ENCODE measurements at places on chromosomes 12 and 14.

DNA sequence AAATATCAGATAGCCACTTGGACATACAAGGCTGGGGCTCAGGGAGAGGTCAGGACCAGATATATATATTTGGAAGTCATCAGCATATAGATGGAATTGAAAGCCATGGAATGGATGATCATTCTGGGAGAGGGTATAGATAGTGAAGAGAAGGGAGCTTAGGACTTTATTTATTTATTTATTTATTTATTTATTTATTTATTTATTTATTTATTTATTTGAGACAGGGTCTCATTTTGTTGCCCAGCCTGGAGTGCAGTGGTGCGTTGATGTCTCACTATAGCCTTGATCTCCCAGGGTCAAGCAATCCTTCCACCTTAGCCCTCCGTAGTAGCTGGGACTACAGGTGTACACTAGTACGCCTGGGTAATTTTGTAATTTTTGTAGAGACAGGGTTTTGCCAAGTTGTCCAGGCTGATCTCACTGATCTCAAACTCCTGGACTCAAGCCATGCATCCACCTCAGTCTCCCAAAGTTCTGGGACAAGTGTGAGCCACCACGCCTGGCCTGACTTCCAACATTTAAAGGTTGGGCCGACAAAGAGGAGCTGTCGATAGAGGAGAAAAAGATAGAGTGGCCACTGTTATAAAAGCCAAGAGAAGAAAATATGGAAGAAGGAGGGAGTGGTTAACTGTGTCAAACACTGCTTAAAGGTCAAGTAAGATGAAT is 8.7 kb upstream of the INHBE start:
- no peak for DNase-seq

DNA sequence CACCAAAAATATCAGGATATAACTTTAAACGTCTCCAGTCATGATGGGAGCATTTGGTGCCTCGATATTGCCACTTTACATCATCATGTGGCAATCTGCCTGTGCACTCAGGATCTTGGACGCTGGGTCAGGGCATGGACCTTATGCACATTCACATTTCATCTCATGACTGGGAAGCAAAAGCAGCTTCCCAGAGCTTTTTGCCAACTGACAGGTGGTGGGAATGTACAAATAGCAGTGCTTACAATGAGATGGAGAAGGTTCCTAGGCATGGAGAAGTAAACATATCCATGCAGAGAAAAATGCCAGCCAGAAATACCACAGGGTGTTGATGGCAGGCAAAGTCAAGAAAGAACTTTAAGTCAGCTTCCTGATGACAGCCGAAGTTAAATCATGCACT is 30.3 kb downstream of the EFCAB11 start:
- no peak for DNase-seq

DNA sequence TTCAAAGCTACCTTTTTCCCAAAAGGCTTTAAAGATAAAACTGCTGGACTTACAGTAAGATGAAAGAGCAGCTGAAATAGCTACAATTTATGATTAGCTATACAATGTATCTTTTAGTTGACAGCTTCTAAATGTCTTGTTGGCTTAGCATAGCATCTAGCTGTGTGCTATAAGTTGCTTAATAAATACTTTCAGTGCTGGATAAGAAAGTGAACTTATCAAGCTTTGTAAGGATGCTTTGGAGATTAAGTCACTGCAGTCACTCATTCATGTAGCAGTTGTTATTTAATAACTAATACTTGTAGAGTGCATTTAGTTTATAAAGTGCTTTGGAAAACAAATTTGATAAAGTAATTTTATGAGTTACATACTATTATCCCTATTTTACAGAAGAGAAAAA is 14.6 kb downstream of the CFAP54 start:
- no peak for DNase-seq

GRCh38 chr12:114976372-114976771 is 292.4 kb upstream of the TBX3 start:
- DNase-seq = no peak

- no peak for DNase-seq
Measured at GRCh38 chr14:101199028-101199770, 295.7 kb upstream of the RTL1 start.

- no peak for DNase-seq
Measured at GRCh38 chr14:74127634-74128033, 42.9 kb downstream of the LIN52 start.

- no peak for DNase-seq
Measured at GRCh38 chr12:119589634-119590033, 3.9 kb upstream of the TMEM233 start.

GRCh38 chr12:46559311-46559710 is 186.7 kb upstream of the SLC38A2 start:
- DNase-seq = no peak

DNA sequence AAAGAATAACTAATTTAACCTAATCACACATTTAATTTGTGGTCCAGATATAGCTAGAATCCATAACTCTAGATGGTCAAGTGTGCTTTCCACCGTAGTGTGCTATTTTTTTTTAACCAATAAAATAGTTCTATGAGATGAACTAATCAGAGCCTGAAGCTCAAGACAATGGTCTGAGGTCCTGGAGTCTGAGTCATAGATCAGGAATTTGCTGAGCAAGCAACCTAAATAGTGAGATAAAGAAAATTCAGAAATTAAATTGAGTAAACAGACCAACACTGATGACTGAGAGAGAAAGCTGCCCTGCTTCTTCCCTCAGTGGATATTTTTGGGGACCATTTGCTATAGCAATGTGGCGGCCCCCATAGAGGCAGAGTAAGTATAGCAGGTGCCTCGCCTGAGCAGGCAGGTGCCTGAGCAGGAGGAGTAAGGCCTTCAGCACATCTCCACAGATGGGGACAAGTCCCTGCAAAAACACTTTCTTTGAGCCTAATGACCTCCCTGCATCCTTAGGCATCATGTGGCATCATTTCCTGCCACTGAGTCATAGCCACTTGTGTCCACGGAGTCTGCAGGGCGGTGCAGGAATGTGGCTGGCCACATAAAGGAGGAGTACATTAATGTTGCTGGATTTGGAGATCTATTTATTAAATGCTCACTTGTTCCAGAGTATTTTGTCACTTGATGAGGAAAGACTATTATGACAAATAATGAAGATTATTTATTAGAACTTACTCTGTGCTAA is 13.9 kb upstream of the CLEC4E start:
- DNase-seq = no peak

DNA sequence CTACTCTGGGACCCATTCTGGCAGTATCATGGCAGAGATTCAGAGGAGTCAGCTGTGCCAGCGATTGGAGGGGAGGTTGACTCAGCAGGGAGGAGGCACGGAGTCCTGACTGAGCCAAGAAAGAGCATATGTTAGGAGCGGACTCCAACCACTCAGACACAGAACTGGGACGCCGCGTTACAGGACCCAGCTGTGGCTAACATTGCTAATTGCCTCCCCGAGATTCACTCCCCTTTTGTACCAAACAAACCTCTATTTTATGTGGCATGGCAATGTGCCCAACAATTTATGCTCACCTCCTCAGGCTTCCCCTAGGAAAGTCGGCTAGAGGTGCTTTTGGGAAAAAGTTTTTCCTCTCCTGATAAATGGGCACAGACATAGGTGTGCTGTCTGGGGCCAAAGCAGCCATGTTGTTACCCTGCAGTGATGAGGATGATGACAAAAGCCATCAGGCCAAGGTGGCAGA is 15.2 kb upstream of the CLIP1 start:
- no peak for DNase-seq

DNA sequence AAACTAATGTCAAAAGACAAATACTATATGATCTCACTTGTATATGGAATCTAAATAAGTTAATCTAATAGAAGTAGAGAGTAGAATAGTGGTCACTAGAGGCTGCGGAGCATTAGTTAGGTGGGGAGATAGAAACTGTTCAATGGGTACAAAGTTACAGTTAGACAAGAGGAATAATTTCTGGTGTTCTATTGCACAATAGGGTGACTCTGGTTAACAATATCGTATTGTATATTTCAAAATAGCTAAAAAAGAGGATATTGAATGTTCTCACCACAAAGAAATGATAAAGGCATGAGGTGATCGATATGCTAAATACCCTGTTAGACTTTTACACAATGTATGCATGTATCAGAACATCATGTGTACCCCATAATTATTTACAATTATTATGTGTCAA is 42.9 kb downstream of the IGF1 start:
- no peak for DNase-seq

DNA sequence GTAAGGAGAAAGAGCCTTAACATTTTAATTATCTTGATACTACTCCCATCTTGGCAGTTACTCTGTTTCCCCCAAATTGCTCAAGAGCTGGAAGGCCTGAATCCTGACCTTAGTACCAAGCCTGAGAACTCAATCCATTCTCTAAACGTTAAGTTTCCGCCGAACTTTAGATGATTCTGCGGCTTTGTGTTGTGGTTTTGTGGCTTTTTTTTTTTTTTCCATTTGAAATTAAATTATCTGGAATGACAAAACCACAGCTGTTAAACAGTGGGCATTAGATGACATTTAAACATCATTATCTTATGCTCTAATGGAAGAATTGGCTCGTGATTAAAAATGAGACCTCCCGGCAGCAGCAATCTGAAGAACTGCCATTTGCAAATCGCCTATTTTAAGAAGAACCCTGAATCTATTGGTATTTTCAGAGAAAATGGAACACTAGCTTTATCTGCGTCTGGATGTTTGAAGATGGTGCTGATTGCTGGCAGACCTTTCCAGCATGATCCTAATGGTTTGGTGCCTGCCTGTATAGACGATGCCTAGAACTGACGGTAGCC is 38.4 kb downstream of the TMEM132C start:
- no peak for DNase-seq

DNA sequence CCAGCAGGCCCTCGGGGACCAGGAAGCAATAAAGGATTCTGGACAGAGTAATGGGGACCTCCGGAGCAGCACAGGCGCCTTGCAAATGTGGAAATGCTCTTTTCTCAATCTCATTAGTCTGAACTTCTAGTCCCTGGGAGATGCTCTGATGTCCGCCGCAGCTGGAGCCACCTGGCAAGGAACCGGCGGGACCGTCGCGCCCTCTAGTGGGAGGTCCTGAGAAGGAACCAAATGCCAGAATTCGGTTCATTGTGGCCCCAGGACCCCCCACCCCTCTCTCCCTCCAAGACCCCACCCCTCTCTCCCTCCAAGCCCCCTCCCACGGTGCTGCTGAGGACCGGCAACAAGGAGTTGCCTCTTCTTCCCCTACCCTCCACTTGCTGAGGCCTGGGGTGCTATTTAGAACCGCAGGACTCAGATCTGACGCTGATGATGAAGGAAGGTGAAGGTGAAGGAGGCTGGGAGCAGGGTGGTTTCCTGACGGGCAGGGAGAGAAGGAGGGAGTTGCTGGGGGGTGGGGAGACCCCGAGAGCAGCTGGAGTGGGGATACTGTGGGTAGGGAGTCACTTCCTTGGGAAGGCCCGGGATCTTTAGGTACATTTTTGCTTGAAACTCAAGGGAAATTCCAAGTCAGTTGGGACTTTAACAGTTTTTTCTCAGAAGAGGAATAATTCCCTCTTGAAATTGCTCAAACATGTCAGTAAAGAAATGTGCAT is 42.5 kb downstream of the SMIM41 start:
- no peak for DNase-seq

DNA sequence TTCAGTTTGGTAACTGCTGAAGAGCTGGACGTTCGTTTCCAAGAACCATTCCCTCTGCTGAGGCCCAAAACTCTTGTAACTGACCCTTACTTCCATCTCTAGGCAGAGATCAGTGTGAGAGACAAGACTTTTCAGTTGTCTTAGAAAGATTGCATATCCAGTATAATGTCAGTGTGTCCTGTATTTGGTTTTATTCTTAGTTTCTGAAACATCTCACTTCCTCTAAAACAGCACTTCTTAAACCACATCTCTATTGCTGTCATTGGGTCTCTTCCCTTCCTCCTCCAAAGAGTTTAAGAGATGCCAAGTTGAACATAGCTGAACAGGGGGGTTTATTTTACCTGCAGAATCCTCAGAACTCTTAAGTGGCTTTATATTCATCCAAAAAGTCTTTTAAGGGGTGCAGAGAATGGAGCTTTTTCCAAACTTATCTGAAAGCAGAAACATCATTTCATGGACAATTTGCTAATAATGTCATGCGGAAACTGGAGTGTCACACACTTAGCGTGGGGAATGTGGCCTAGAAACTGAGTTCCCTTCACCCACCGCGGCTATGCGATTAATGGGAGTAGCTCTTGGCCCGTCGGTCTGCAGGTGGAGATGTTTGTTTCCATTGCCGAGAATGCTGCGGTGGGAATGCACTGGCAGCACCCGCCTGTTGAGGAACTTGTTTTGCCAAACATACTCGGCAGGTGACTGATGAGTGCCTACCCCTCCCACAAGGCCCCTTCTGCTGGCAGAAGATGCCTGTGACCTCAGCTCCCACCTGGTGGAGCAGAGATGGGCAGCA is 148.2 kb downstream of the ADGRD1 start:
- DNase-seq = no peak

DNA sequence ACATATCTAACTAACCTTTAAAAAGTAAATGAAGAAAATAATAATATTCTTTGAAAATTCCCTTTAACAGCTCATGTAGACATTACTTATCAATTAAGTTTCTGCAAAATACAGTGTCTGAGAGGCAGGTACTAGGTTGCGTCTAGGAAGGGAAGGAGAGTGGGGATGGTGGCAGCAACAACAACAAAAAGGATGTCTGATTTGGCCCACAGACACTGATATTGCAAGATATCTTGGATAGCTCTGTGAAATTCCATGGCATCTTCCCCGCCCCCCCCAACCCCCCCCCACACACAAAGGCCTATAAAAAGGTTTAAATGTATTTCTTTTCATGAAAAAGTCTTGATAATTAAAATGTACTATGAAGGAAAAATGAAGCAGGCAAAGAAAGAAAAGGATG is 41.6 kb upstream of the AP4S1 start:
- no peak for DNase-seq

GRCh38 chr12:71220260-71220659 is 62.5 kb upstream of the TSPAN8 start:
- no peak for DNase-seq

- no peak for DNase-seq
Measured at GRCh38 chr12:68809190-68810026, 1.4 kb downstream of the MDM2 start.

DNA sequence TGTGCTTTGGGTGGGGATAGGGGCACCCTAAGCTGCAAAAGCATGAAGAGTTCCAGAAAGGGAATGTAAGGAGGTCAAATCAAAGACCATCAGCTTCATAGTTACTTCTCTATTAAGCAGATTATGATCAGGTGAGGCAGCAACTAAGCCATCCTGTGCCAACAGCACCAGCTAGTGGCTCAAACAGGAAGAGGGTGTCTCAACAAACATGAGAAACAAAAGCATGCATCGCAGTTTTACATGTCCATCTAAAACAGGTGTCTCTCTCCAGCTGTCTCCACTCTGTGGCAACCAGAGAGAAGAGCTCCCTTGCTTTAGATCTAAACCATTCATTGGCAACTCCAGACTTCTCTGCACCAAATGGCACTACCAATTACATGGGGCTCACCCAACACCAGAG is 52.9 kb downstream of the ACTN1 start:
- no peak for DNase-seq

Measured in AML-193 (cell line).